Stimulated activated CD4-positive, alpha-beta T cell treated with anti-CD3 and anti-CD28 coated beads, Interleukin-2, amount 100 ng/mL, for 48 hours (primary cell): ENCODE measurements at places on chromosomes 13 and 19.

- no peak for DNase-seq
Measured at GRCh38 chr13:101499406-101499805, 46.9 kb downstream of the ITGBL1 start.

- no peak for DNase-seq
Measured at GRCh38 chr19:1073063-1073955, 6.3 kb downstream of the ARHGAP45 start.

DNA sequence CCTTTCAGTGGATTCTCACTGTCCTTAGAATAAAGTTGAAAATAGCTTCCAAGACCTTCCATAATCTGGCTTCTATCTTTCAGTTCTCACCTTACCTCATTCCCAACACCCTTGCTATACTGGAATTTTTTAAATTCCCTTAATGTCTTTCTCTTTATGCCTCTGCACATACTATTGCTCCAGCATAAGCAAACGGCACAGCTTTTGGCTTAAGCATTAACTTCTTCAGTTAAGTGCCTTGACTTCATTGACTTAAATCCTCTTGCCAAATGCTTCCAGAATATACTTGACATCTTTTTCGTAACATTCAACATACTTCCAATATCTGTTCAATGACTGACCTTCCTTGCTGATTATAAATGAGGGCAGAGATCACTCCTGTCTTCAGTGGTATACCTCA lies 34.0 kb downstream of the SERPINE3 start:
- no peak for DNase-seq

GRCh38 chr13:34577051-34577450 lies 365.0 kb upstream of the NBEA start:
- no peak for DNase-seq

GRCh38 chr13:98787173-98787572 lies 34.7 kb upstream of the SLC15A1 start:
- no peak for DNase-seq

DNA sequence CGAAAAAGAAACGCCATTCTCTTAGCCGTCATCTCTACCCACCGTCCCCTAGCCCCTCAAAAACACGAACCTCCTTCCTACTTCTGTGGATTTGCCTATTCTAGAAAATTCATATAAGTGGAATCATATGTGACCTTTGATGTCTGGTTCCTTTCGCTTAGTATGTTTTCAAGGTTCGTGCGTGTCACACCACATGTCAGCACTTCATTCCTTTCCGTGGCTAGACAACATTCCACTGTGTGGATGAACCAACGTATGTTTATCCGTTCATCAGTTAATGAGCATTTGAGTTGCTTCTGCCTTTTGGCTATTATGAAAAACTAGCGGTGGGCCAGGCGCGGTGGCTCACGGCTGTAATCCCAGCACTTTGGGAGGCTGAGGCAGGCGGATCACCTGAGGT lies 14.0 kb upstream of the PPP1R12C start:
- no peak for DNase-seq
